Epithelial cell of alveolus of lung (primary cell): ENCODE measurements at places on chromosomes 6 and 20. TPM values are rescaled to one million over a fixed set of nuclear protein-coding genes. Genes with fewer than 3 reads are reported as not detected.

Gene SCRT2
- not detected in 2 replicates for total RNA-seq

Gene VWA7
- 0.13 TPM in 1 of 2 replicates, not detected in the other for total RNA-seq

Gene ZNF391
- total RNA-seq = 0.91 and 3.3 TPM in 2 replicates

Gene DEFB121
- not detected in 2 replicates for total RNA-seq

Gene PTCHD4
- 2.5 and 2.6 TPM in 2 replicates for total RNA-seq

Gene EEF1A2
- 1.3 and 1.4 TPM in 2 replicates for total RNA-seq

Gene BPI
- total RNA-seq = 0.13 and 3.2 TPM in 2 replicates

Gene SLC26A8
- total RNA-seq = not detected in 2 replicates

Gene IL17A
- not detected in 2 replicates for total RNA-seq

Gene PRRT1
- 0.78 and 6.7 TPM in 2 replicates for total RNA-seq

Gene TP53INP2
- total RNA-seq = 6.9 and 18.0 TPM in 2 replicates

Gene CCN2
- total RNA-seq = 135 and 208 TPM in 2 replicates

Gene TGM2
- total RNA-seq = 221 and 262 TPM in 2 replicates

Gene RNF5
- total RNA-seq = 55.0 and 69.3 TPM in 2 replicates

Gene C20orf144
- 0.08 and 0.26 TPM in 2 replicates for total RNA-seq

Gene ANKRD66
- total RNA-seq = not detected in 2 replicates

Gene ANKEF1
- 0.52 and 0.72 TPM in 2 replicates for total RNA-seq

Gene DDAH2
- 41.9 and 42.4 TPM in 2 replicates for total RNA-seq

Gene LY86
- not detected in 2 replicates for total RNA-seq

Gene PPP1R10
- total RNA-seq = 19.9 and 59.6 TPM in 2 replicates

Gene FUT9
- not detected in 2 replicates for total RNA-seq

Gene OPN5
- total RNA-seq = not detected in 2 replicates

Gene RAB44
- total RNA-seq = 0.13 and 0.40 TPM in 2 replicates

Gene HLA-DMA
- 1.0 and 9.3 TPM in 2 replicates for total RNA-seq

Gene C6orf132
- total RNA-seq = 1.5 and 3.9 TPM in 2 replicates

Gene HS3ST5
- total RNA-seq = under 0.01 TPM in 1 of 2 replicates, not detected in the other

Gene SLC16A10
- 0.08 TPM in 1 of 2 replicates, not detected in the other for total RNA-seq

Gene SUMO4
- total RNA-seq = 4.8 TPM in 1 of 2 replicates, not detected in the other

Gene DDO
- 0.08 and 0.65 TPM in 2 replicates for total RNA-seq

Gene KCNB1
- under 0.01 TPM in 1 of 2 replicates, not detected in the other for total RNA-seq

Gene CDH4
- 7.4 and 21.2 TPM in 2 replicates for total RNA-seq

Gene EPHA7
- total RNA-seq = 1.2 and 1.4 TPM in 2 replicates

Gene HTR1B
- 0.32 and 8.7 TPM in 2 replicates for total RNA-seq

Gene QRSL1
- total RNA-seq = 8.5 and 9.1 TPM in 2 replicates

Gene SAPCD1
- not detected in 2 replicates for total RNA-seq

Gene ULBP1
- total RNA-seq = 0.88 and 2.6 TPM in 2 replicates

Gene TMEM244
- not detected in 2 replicates for total RNA-seq

Gene SIRPG
- total RNA-seq = not detected in 2 replicates

Gene SLPI
- 4.9 TPM in 1 of 2 replicates, not detected in the other for total RNA-seq

Gene POM121L2
- total RNA-seq = not detected in 2 replicates

Gene BNIP5
- total RNA-seq = not detected in 2 replicates

Gene RTF2
- total RNA-seq = 60.9 and 68.2 TPM in 2 replicates

Gene C6orf89
- 52.1 and 57.2 TPM in 2 replicates for total RNA-seq

Gene THEMIS
- total RNA-seq = 0.13 TPM in 1 of 2 replicates, not detected in the other

Gene RSPO3
- total RNA-seq = 0.26 and 3.8 TPM in 2 replicates

Gene TRIM31
- total RNA-seq = not detected in 2 replicates

Gene OR2H2
- total RNA-seq = not detected in 2 replicates

Gene MACROD2
- 0.39 and 0.96 TPM in 2 replicates for total RNA-seq

Gene SLC17A5
- 16.0 and 21.2 TPM in 2 replicates for total RNA-seq

Gene MYCT1
- 0.48 and 1.4 TPM in 2 replicates for total RNA-seq
